ENCODE measurements at places on chromosomes 1 and 21.

DNA sequence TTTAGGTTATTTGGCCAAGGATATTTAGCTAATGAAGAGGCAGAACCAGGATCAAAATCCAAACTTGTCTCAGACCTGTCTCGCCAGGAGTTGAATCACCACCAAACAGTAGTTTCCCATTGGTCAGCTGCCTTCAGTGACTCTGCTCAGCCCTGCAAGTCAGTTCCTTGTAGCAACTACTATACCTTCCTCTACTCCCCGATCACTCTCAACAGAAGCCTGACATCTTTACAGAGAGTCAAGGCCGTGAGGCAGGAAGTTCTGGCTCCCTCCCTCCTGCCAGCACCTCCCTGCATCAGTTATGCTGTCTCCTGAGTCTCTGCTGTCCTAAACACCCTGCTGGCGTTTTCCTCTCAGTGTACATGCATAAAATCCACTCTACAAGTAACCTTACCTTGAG, 13.2 kb downstream of the PSMD4 start:
- no peak for DNase-seq

DNA sequence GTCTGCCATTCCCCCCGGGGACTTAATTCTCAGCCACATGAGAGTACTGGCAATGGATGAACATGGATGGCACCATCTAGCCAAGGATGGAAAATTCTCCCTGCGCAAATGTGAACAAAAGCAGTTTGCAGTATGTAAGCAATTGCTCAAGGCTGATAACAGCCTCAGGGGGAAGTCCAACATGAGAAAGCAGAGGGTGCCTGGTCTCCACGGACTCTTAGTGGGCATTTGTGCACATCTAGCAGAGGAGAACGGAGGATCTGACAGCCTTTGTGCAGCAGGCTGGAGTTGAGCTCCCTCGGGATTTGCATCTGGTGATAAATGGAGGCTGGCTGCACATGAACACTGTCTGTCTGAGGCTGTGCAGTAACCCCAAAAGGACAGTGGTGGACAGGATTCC, 13.9 kb upstream of the OLIG1 start:
- DNase-seq, result no peak

DNA sequence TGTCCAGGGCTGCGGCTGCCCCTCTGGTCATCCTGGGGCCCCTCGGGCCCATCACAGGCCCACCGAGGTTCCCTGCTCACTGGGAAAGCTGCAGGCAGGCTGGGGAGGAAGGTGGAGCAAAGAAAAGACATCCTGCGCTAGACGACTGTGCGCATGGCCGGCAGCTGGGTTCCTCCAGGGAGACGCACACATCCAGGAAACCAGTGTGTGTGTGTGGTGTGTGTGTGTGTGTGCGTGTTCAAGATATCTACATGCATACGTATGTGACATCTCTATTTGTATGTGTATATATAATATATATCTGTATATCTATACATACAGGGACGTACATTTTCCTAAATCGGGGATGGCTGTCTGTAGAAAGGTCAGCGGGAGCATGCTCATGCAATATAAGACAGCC, 63.7 kb downstream of the ACOT7 start:
- no peak for DNase-seq

GRCh38 chr1:91672601-91673161, 172.0 kb downstream of the CDC7 start:
- DNase-seq, result peak; percentile 35

- DNase-seq, result no peak
These were observed 62.6 kb upstream of the MACF1 start for GRCh38 chr1:39141925-39142324.

DNA sequence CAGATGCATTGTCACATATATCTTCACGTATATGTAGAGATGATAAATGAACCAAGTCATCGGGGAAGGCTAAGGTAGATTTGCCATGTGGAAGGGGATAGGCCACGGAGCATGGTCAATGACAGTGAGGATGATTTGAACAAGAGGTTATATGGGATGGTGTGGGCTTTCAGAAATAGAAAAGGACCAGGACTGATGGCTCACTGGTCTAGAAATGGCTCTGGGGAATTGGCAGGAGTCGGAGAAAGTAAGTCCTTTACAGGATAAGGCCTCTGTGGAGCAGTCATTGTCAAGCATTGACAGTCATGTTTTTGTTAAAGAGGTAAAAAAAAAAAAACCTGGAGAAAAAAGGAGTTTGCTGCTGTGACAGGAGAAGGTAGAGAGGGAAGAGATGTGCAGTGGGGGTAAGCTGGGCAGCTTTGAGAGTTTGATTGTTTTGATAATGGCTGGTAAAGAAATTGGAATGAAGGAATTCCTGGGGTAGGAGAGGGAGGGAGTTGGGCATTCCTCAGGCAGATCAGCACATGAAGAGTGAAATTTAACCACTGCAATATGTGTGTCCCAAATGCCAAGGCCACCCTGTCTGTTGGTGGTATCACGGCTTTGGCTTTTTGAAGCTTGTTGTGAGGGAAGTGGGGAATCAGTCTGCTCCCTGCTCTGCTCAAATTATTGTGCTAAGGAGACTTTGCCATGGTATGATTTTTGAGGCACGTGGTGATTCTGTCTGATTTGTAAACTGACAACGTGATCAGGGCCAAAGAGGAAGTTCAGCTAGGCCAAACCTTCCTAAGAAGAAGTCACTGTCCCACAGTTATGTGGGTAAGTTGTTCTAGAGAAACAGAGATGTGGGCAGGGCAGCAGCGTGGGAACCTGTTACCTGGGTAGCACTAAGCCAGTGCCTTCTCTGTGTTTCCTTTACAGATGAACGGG, 26.0 kb downstream of the MACF1 start:
- DNase-seq, result no peak

GRCh38 chr1:94301186-94301585, 63.8 kb upstream of the ARHGAP29 start:
- no peak for DNase-seq

- DNase-seq, result peak; percentile 5
These were observed 48.3 kb downstream of the SIM2 start for GRCh38 chr21:36747041-36747814.

DNA sequence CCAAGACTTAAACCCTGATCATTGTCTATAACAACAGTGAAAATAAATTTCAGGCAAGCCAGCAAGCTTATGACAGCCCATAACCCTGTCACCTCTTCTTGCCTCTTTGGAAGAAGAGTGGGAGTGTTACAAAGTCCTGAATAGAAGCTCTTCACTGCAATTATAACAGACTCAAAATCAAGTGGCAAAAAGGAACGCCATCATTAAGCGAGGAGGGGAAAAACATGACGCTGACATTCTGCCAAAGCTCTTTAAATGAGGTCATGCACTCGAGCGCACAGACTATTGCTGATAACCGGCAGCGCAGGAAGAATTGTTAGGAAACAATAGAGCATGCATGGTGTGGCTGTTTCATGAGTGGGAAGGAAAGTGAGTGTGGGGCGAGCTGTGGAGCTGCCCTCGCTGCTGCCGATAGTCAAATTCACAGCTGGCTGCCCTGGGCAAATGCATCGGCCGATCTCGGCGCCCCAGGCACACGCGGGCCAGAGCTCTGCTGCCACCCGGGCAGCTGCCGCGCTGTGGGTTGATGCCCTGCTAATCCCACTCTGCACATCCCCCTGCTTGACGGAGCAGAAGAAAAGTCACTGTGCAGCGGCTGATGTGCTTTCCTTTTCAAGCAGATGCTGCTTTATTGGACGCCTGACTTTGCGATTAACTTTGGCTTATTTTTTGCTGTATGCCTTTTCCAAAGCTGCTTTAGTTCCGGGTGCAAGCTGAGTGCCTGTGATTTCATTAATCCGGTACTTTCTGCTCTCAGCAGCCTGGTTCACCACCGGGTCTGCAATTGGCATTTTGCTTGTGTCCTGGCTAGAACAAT, 102.4 kb upstream of the ST6GALNAC5 start:
- no peak for DNase-seq

DNA sequence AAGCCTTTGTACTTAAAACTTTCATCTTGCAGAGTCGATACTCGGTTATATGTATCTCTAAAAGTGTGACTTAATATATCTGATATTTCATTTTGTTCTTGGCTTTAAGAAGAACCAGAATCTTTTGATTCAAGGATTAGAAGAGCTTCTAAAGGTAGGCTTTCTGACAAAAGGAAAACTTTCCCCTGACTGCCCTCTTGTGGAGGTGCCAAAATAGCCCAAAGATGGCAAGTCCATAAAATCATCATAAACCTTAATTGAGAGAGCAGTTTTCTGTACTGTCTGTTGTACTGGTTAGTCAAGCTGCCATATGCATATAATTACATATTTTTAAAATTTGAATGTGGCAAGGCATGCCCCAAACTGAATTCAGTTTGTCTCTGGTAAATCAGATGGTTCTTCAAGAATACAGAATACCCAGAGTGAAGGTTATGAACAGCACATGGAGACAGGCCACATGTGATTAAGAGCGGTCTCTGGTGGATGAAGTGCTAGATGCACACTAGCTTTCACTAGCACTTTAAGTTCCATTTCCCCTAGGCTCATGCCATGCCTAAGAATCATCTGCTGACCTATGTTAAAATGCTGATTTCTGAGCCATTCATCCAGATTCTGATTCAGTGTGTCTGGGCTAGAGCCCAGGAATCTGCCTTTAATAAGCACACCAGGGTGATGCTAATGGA, 27.7 kb upstream of the ELAVL4 start:
- DNase-seq, result no peak

GRCh38 chr1:216598448-216598847, 124.8 kb downstream of the ESRRG start:
- no peak for DNase-seq

All from activated T-cell treated with anti-CD3 and anti-CD28 coated beads, Interleukin-2, amount 50 U/mL, for 72 hours (primary cell).